ENCODE measurements at places on chromosomes 12 and 14.
A peak's percentile ranks its signal among the peaks of the same experiment; 100 is the strongest.

DNA sequence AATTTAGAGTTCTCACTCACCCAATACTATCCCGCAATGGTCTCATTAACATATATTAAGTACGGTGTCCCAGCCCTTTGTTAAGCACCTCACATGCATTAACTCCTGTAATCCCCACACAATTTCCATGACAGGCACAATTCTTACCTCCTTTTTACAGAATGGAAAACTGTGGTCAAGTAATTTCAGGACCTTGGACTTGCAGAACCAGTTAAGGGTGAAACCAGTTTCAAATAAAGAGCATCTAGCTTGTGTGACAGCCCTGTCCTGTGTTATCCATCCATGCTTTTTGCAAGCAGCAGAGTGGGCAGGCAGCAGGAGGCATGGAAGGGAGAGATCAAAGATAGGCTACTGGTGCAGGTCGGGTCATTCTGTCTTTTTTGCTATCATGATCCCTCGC is 470.8 kb downstream of the NELL2 start:
- no peak for DNase-seq

DNA sequence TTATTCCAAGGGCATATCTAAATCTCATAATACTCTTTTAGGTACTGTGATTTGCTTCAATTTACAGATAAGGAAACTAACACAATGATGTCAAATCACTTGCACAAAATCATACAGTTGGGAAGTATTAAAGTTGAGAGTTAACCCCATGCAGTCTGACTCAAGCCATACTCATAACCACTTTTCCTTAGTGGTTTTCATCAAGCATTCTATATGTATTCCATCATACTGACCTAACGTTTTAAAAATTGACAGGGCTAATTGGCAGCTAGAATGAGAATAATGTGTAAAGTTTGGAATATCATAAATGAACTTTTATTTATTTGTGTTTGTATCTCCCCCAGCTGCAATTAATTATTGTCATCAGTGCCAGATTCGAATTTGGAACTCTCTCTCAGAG is 20.9 kb downstream of the PUS7L start:
- DNase-seq = peak; percentile 50

- no peak for DNase-seq
Measured at GRCh38 chr12:117576053-117576452, 214.6 kb upstream of the NOS1 start.

- DNase-seq = no peak
Measured at GRCh38 chr12:27057543-27057942, 24.8 kb downstream of the C12orf71 start.

DNA sequence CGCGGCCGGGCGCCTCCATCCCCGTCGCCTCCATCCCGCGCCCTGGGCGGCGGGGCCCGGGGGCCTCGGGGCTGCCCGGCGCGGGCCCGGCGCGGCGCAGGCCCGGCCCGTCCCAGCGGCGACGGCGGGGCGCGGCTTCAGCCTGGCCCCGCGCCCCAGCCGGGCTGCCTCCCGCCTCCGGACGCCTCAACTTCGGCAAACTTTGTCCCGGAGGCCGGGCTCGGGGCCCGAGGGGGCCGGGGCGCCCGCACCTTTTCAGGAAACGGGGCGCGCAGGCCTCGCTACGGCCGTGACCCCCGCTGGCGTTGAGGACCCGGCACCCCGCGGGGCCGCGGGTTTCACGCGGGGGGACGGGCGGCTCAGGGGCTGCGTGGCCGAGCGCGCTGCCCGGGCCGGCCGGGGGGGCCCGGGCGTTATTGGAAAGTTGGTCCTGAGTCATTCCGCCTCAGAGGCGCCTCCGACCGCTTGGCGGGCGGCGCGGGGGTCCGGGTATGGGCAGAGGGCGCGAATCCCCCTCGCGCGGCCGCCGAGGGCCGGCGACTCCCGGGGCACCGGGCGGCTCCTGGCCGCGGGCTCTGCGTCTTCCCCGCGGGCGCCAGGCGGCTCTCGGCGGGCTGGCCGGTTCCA is 575 bp downstream of the TRAF3 start:
- no peak for DNase-seq

- peak; percentile 68 for DNase-seq
Measured at GRCh38 chr14:93045965-93046704, 69.6 kb downstream of the ITPK1 start.

DNA sequence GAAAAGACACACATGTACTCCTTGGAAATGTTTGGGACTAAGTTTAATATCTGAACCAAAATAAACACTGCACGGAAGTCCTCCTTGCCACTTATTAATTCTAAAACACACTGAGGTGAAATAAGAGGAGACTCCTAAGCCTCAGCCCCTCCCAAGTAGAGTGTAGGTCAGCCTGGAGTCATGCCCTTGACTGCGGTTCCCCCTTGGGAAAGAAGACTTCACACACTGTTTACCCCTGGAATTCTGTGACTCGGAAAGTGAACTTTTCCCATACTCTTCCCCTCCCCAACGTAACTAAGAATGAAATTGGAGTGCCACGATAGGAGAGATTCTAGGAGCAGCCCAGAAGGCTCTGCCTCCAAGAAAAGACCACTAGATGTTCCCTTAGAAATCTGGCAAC is 8.6 kb upstream of the TFCP2 start:
- DNase-seq = no peak

- no peak for DNase-seq
Measured at GRCh38 chr14:52610187-52610586, 57.6 kb downstream of the GPR137C start.

GRCh38 chr12:47099610-47100009 is 19.9 kb upstream of the AMIGO2 start:
- no peak for DNase-seq

- no peak for DNase-seq
Measured at GRCh38 chr12:18068355-18068754, 21.6 kb downstream of the RERGL start.

DNA sequence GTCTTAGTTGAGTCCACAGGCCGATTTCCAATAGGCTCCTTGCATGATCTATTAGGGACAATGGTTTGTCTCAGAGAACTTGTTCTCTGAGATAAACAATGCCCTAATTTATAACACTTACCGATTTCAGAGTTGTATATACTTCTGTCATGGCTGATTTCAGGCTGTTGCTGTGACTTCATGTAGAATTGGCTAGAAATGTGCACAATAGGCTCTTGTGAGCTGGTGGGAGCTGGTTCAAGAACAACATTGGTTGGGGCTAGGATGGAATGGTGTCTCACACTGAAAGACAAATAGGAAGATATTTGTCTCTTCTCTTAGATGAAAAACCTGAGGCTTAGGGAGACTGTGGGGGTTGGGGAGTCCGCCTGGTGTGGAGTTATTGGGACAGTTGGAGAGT is 6.7 kb upstream of the KRT86 start:
- no peak for DNase-seq

GRCh38 chr12:106643000-106643399 is 60.2 kb downstream of the RFX4 start:
- DNase-seq = no peak

- no peak for DNase-seq
Measured at GRCh38 chr12:78442454-78442801, 422.1 kb upstream of the SYT1 start.

DNA sequence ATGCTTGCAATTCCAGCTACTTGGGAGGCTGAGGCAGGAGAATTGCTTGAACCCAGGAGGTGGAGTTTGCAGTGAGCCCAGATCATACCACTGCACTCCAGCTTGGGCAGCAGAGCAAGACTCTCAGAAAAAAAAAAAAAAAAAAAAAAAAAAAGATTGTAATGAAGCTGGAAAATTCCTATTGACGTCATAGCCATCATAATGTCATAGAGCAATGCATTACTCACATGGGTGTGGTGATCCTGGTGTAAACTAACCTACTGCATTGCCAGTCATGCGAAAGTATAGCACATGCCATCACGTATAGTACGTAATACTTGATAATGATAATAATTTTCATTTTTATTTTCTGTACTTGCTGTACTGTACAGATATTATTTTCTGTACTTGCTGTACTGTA is 42.7 kb upstream of the NID2 start:
- peak; percentile 71 for DNase-seq

DNA sequence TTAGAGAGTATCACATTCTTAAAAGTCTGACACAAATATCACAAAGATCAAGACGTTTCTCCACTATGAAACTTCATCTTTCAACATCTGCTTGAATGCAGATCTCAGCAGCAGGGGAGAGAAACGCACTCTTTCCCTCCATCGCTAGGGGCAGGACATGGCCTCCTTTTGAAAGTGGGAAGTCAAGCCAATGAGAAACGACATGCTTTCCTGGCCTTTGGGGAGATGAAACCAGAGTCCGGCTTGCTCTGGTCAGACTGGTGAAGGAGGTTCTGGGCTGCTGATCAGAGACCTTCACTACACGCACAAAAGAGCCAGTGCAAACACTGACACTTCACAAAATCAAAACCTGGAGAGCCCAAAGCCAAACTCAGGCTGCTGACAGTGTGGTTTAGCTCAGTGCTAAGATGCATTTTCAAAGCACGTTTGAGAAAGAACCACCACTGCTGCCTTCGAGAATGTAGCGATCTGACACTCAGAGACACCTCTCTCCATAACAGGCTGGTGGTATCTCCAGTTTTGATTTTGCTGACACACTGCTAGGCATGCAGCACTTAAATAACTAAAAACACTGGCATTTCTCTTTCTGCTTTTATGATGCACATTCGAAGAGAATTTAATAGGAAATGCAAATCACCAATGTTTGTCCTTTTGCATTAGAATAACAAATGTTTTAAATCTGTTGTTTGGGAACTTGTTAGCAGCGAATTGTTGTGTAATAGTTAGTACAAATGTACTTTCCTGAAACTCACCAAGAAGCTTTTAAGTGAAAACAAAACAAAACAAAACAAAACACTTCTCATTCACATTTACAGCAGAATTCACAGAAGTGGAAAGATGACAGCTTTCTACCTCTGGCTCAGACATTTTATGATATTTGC is 93.9 kb upstream of the OVCH1 start:
- DNase-seq = peak; percentile 31

GRCh38 chr14:89357655-89358297 is 59.3 kb downstream of the FOXN3 start:
- DNase-seq = no peak

DNA sequence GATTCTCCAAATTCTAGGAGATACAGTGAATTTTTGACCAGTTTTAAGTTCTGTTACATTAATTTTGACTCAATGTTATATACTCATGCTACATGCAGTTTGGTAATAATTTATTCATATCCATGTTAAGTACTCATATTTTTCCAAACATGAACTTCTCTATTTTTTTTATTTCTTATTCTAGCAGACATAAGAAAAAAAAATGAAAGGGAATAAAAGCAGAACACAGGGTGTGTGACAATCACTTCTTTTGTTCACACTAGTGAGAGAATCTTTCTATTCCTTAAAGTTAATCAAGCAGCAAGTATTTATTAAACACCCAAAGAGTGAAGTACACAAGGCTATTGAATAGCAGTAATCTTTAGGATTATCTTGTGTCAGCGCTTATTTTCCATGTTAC is 171.1 kb upstream of the ATP2B1 start:
- no peak for DNase-seq

- peak; percentile 58 for DNase-seq
Measured at GRCh38 chr12:78229591-78230101, 399.0 kb downstream of the NAV3 start.

- no peak for DNase-seq
Measured at GRCh38 chr12:52739963-52740362, 36.6 kb upstream of the KRT77 start.

Measured in brain microvascular endothelial cell (primary cell).